ENCODE measurements at places on chromosomes 3 and 15.

GRCh38 chr15:69742361-69742760 lies 289.7 kb downstream of the RPLP1 start:
- DNase-seq, result no peak

DNA sequence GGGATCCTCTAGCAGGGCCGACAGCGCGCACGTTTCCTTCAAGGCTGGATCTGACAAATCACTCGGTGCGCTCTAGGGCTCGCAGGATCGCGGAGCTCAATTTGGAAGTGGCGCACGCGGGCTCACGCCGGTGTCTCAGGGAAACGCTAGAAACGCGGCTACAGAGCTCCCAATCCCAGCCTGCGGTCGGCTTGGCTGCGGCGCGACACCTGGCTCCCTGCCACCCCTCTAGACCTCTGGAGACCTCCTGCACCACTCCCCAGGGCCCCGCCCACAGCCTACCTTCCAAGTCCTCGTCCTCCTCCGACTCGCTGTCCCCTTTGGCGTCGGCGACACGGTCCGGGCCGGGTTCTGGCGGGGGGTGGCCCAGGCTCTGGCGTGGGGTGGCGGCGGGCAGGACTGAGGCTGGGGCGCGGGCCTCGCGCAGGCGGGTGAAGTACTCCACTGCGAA lies 596 bp downstream of the PRKAR2A start:
- peak; percentile 47 for DNase-seq

DNA sequence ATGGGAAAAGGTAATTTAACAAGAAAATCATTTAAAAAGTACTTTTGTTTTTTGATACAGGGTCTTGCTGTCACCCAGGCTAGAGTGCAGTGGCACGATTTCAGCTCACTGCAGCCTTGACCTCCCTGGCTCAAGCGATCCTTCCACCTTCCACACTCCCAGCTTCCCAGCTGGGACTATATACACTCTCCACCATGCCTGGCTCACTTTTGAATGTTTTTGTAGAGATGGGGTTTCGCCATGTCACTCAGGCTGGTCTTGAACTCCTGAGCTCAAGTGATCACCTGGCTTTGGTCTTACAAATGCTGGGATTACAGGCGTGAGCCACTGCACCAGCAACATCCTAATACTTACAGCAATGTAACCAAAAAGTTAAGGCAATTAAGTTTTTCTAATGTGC lies 3.5 kb upstream of the ZBTB11 start:
- no peak for DNase-seq

DNA sequence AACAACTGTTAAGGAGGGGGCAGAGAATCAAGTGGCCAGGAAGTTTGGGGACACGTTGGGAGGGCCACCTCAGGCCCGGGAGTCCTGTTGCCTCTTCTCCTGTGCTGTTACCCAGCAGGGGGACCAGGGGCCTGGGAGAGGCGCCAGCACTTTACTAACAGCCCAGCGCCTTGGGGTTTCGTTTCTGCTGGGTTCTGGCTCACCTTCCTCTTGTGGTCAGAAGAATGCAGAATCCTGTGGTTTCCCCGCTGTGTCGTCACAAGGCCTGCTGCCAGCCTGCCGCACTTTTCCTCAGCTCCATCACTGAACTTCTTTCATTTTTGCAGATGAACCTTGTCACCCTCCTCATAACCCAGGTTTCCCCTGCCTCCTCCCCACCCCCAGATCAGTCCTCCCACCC lies 67.7 kb downstream of the SLC30A4 start:
- peak; percentile 84 for DNase-seq

- no peak for DNase-seq
Observed at GRCh38 chr15:31013863-31014607, 22.6 kb upstream of the MTMR10 start.

GRCh38 chr3:162629372-162629771 lies 1132.8 kb downstream of the OTOL1 start:
- DNase-seq, result no peak

- DNase-seq, result no peak
Observed at GRCh38 chr3:150783316-150783715, 20.3 kb upstream of the SIAH2 start.

GRCh38 chr3:113638910-113639309 lies 57.5 kb downstream of the USF3 start:
- no peak for DNase-seq

DNA sequence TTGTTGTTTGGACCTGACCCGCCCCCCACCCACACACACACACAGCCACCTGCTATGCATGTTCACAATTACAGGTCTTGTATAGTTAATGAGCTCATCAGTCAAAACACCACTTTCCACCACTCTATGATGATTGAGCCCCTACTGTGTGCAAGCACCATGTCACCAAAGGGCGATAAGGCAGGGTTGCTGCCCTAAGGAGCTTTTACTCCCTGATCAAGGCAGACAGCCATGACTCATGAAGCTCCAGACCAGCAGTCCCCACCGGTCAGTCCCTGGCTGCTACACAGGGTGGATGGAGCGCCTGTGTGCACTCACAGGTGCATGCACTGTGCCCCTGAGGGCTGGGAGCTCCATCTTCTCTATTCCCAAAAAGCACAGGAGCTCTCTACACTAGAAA lies 270.6 kb downstream of the CLSTN2 start:
- DNase-seq, result no peak

GRCh38 chr15:67329984-67330733 lies 75.6 kb downstream of the IQCH start:
- no peak for DNase-seq

GRCh38 chr15:55742927-55743728 lies at the start of gene PRTG:
PRTG (minus strand) TSS chr15:55743152; CDS start chr15:55742931, 221 bp downstream.
- DNase-seq, result no peak

DNA sequence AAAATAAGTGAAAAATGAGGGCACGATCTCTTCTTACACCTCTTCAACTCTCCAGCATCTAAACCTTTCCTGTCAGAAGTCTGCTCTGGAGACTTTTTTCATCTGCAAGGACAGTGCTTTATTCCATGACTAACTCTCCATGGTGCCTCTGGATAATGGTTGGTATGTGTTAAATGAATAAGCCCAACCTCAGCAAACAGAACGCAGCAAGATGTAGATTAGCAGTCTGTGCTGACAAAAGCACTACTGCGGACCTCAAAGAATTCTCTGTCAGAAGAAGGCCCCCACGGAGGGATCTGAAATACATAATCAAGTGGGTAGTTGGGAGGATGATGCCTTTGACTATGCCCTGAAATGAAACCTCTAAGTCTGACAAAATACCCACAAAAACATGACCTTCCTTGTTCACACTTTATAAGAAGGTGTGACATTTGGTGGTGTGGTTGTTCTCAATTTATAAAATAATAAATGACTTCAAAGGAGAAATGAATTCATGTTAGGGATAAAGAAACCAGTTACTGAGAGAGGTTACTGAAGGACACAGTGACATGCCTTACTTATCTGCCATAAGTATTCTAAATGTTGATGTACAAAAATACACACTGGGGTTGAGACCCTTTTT lies 43.2 kb upstream of the ADCY5 start:
- DNase-seq, result no peak

DNA sequence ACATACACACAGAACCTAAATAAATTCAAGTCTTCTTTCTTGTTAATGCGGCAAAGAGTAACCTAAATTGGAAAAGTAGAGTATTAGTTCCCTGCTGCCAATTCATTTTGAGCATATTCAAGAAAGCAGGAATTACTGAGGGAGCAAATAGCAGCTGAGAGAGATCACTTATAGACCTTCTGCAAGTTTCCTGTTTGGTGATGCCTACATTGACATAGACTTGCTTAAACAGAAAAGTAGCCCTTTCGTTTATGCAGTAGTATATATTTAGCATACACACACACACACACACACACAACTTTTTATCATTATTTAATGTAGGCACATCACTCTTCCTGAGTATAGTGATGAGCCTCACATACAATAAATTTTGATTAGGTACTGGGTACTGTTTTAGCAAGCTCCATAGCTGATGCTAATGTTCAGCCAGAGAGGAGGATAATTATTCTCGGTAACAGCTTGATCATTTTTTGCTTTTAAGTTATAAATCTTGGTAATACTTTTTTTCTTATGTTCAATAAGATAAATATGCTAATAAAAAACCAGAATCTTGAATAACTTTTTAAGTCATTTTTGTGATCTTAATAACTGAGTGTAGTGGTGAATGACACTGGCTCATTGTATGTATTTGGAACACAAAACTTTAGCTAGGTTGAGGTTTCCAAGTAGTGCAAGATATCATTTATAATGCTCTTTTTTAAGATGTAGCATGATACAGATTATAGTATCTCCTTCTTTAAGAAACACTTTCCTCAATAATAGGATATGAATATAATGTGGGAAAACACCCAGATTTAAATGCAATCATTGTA lies 174.7 kb downstream of the MBNL1 start:
- no peak for DNase-seq

DNA sequence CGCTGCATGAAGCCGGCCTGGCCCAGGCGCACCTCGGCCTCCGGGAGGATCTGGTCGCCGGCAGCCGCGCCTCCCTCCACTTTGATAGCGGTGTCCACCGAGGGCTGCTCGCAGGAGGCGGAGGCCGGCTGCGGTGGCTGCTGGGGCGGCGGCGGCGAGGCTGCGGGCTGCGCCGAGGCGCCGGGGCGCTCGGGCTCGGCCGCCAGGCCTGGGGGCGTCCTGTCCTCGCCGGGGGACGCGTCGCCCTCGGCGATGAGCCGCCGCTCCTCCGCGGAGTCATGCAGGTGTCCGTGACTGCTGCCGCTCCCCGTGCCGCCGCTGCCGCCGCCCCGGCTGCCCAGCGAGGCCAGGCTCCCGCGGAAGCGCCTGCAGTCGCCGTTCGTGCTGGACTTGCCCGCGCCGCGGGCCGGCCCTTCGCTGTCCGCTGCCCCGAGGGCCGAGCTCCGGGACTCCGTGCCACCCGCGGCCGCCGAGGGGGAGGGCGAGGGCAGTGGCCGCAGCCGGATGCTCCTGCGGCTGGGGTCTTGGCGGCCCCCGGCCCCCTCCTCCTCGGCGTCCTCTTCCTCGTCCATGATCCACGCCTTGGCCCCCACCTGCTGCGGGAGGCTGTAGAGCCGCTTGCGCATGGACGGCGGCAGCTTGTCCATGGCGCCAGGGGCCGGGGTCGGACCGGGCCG lies 996 bp downstream of the HCN4 start:
- no peak for DNase-seq

DNA sequence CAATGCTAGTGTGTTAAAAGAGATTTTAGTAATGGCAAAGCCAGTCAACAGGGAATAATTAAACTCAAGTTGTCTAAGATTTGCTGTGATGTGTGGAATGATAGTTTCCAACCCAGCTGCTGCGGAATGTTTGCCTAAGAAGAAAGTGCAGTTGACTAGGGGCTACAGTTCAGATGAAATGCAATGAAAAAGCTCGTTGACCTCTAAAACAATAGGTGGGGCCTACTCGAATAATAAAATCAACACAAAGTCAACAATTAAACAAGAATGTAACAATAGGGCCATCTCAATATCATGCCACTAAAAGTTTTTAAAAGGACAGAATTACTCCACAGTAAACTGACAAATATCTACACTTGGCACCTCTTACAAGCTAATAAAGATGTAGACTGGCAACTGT lies 484.2 kb downstream of the MECOM start:
- no peak for DNase-seq

DNA sequence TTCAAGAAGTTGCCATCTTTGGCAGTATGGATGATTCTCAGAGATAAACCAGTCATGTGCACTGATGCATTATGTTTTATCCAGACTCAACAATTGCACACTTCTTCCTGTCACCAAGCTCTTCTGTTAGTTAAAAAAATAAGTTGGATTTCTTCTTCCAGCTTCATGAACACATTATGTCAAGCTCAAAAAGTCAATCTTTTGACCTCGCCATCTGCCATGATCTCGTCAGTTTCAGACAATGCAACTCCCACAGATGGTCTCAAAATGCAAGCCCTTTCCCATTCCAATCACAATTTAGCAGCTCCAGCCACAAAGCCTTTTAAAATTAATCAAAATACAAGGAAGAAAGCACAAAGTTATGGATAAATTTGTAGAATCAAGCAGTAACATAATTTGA lies 42.8 kb downstream of the TFDP2 start:
- no peak for DNase-seq

DNA sequence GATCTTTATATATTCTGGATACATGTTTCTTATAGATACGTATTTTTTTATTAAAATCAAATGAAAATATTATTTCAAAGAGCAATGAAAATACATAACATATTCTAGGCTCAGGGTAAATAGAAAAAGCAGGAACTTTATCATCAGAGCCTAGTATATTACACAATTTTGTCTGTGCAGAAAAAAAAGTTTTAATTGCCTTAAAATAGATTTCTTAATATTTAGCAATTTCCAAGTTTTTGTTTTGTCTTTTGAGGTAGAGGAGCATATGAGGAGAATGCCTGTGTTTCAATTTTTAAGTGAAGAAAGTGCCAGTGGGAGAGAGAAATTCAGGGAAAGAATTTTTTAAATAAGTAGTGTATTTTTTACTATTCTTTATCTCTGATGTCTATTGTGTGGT lies 10.5 kb downstream of the CAPN7 start:
- DNase-seq, result no peak

DNA sequence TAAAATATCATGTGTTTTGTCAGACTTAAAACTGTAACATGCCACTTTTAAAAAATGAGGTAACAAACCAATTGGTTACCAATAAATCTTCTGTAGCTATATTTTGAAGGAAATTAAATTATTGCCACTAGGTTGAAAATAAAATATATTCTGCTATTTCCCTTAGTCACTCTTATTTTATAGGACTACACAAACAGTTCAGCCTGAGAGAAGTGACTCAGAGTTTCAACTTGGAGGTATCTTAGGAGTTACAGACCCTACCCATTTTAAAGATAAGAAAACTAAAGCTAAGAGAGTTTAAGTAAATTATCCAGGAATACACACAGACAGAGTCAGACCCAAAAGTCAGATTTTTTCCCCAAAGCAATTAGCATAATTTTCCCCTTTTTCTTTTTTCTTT lies 65.1 kb downstream of the PIK3CB start:
- no peak for DNase-seq

- no peak for DNase-seq
Observed at GRCh38 chr3:195446359-195446758, 3.5 kb upstream of the ACAP2 start.

DNA sequence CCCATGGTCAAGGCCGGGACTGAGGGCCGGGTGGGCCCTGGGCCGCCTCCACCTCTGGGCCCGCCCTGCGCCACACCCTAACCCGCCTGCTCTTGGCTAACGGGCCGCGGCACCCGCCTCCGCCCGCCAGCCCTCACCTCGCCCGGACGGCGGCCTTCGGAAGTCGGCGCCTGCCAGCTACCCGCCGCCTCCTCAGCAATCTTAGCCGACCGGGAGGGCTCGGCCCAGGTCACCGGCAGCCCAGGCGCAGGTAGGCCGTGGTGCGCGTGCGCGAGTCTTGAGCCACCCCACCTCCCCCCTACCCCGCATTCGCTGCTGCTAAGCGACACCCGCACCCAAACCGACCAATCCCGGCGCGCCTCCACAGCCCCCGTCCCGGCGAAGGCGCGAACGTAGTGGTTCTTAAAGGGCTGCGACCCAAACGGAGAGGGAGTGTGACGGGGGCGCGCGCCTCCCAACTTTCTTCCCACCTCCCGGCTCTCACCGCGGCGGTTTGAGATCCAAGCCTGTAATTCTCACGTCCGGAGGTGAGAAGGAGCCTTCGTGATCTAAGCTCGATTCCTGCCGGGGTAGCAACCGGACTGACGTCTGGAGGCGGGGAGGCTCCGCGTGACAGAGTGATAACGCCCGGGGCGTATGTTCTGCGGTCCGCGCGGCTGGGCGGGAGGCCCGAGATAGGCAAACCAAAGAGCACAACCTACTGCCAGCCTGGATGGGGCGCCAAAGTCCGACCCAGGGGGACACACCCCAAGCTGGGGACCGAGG lies at the start of gene SEC22C:
Gene SEC22C (minus strand): TSS at position 259 of the 765 bp plus-strand sequence. CDS start 12,921 bp downstream, outside the sequence.
- DNase-seq, result peak; percentile 95

Data from CD4-positive, alpha-beta T cell treated with Interleukin-15 for 1 hour (primary cell).